Type B pancreatic cell (in vitro differentiated cells): ENCODE measurements at places on chromosomes 3 and 15. TPM values are rescaled to one million over a fixed set of nuclear protein-coding genes. Genes with fewer than 3 reads are reported as not detected.

Gene AHSG
- total RNA-seq, result 0.27 and 0.74 TPM in 2 replicates

Gene CP
- 4.0 and 7.4 TPM in 2 replicates for total RNA-seq

Gene HYAL1
- total RNA-seq, result 2.3 and 3.7 TPM in 2 replicates

Gene DUOX1
- 5.5 and 11.1 TPM in 2 replicates for total RNA-seq

Gene GASK1A
- total RNA-seq, result 0.36 and 0.89 TPM in 2 replicates

Gene SCAANT1
- not detected in 2 replicates for total RNA-seq

Gene DHFR2
- total RNA-seq, result 7.1 and 8.0 TPM in 2 replicates

Gene CMTM7
- total RNA-seq, result 8.2 and 20.4 TPM in 2 replicates

Gene GOLGA6D
- 0.19 TPM in 1 of 2 replicates, not detected in the other for total RNA-seq

DNA sequence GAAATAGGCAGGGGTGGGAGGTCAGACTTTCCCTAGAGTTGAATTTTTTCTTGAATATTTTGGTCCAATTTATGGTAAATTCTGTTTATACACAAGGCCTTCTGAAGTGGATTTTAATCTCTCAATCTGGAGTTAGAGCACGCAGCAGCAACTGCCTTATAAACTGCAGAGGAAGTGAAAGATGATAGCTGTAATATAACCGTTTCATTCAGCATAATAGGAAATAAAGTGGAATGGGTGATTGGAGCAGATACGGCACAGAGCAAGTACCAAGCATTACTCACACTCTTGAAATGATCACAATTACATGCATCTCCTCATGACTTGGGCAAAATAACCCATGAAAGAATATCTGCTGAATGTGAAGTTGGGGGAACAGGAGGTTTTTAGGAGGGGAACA, 106.8 kb downstream of the ARRDC4 start:
- no peak for DNase-seq

GRCh38 chr3:16401273-16401672, 112.2 kb downstream of the RFTN1 start:
- no peak for DNase-seq

- DNase-seq, result no peak
These were observed 88.8 kb upstream of the CTDSPL start for GRCh38 chr3:37772773-37773354.

DNA sequence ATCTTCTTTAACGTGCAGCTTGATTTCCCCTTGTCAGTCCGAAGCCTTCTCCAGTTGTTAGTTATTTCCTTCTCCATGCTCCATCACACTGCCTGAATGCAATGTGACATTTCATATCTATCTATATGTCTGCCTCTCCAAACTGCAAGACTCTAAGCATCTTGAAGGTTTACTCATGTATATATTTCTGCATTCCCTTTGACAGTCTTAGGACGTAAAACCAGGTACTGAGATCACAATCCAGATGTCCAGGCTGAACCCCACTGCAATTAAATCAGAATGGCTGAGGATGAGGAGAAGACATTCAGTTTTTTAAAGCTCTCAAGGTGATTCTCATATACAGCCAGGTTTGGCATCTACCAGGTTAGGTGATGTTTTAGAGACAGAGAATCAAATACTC, 6.1 kb upstream of the SATB1 start:
- no peak for DNase-seq

- DNase-seq, result no peak
These were observed 177.9 kb downstream of the TLE3 start for GRCh38 chr15:69919816-69920215.

DNA sequence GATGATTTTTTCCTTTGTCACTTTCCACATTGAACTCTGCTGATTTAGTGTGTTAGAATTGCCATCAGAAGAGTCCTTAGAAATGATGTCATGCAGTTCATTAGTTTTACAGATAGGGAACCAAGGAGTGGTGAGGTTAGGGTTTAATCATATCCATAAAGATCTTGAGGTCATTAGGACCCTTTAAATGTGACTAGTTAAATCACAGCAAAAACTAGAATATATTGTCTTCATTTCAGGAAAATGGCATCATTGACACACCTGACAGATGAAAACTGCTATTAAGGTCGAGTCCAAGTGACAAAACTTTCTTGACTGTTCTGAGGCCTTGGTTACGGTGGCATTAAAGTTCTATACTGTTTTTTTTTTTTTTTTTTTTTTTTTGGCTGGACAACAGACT, 50.5 kb downstream of the MBNL1 start:
- no peak for DNase-seq

DNA sequence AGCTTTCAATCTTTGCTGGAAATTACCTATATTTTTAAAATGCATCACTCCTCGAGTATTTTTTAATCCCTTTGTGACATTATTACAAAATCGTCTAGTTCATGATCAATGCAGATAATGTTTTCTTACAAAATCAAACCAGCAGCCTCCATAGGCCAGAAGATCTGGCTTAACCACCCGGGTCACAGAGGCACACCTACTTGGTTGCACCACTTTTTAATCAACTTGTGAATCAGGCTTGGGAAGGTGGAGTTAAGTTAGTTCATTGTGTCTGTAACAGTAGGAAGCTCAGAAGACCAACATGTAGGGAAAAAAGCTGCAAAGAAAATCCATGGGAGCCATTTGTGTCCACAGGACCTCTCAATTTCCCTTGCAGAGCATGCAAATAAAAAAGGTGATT, 148.0 kb downstream of the TP63 start:
- DNase-seq, result no peak

DNA sequence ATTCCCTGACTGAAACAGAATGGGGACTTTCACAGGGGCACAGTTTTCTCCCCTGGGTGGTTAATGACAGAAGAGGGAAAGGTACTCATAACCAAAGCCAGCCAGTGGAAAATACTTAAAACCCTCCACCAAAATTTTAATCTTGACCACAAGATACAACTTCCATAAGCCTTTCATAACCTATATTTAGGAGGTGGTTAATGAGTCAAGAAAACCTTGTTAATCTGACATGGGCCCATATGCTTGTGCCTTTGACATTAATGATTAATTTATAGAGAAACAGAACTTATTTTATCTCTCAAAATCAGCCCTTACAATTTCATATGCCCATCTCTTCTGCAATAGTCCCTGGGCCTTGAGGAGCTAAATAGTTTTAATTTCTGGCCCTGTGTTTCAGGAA, 31.2 kb downstream of the IQCF6 start:
- no peak for DNase-seq

- no peak for DNase-seq
These were observed 913.9 kb upstream of the CFAP20DC start for GRCh38 chr3:59963676-59964075.

DNA sequence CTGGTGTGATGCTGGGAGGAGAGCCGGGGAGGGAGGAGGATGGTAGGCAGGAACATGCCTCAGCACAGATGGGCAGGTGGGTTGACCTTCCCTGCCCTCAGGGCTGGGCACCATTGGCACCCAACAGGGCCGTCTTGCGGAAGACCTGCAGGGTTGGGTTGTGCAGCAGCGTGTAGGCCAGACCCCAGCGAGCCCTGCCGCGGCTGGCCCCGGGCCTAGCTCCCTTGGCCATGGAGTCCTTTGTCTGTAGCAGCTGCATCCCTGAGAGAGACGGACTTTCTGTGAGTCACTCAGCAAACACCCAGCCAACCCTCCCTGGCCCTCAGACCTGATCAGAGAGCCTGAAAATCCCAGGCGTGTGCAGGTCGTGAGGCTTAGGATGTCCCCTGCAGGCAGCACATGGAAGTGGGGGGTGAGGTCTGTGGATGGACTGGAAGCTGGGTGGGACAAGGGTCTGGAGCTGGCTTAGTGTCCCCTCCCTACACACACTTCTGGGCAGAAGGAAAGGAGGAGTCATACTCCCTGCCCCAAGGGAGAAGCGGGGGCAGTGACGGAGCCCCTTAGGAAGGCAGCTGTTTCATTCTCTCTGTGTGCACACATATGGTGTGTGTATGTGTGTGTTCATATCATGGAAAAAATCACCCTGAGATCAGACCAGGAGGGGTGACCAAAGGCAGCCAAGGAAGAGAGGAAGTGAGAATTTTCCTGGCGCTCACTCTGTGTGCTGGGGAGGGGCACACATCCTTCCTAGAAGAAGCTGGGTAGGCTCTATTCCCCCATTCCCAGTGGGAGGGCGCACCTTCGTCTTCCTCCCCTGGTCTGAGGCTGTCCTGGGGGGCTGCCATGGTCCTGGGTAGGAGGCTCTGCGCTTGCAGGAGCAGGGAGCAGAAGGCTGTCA, 6.7 kb downstream of the ISLR start:
- no peak for DNase-seq

DNA sequence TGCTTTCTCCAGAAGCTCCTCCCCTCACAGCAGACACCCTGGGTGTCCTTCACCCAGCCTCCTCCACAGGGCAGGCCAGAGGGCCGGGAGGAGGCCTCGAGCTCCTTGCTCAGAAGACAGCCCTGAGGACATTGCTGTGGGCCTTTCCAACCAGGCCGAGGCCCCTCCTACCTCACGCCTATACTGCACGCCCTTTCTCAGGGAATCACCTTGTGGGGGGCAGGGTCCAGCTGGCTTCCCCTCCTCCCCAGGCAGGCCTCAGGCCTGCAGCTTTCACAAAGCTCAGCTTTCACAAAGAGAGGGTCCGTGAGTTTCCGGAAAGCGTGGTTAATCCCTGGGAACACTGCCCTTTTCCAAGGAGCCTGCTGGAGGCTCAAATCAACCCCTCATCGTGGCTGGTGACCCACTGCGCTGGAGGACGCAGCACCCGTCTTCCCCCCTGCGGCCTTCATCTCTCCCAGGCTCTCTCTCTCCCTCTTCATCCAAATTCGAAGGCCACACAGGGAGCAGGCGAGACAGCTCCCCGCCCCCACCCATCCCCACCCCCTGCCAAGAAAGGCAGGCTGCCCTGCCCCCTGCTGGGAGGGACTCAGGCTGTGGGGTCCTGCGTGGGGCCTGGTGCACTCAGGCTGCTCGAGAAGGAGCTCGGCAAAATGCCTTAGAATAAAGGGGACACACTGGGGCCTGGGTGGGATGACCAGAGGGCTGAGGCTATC, 79.4 kb downstream of the OCA2 start:
- DNase-seq, result no peak
